CD4-positive, alpha-beta T cell treated with Interferon gamma for 1 hour (primary cell): ENCODE measurements at places on chromosomes 6 and 20.

GRCh38 chr6:125191916-125192609, 38.5 kb downstream of the TPD52L1 start:
- DNase-seq, result peak; percentile 33

GRCh38 chr20:38152621-38153221, 12.3 kb downstream of the TGM2 start:
- DNase-seq, result peak; percentile 49

- DNase-seq, result no peak
These were observed 45.7 kb upstream of the IRF4 start for GRCh38 chr6:345747-346385.

DNA sequence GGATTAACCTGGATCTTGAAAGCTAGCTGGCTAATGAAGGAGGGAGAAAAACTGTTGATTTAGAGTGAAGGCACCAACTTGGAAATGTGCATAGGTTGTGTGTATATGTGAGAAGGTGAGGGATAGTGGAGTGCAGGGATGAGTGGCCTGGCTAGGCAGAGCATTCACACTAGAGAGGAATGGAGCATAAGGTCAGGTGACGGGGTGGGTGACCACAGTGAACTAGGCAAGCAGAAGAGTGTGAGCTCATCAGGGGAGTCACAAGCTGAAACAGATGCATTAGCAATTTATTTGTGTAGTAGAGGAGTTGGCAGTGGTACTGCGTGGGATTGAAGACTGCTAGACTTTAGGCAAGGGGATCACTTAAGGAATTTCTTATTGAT, 10.5 kb downstream of the ANKRD66 start:
- DNase-seq, result no peak

GRCh38 chr20:45423700-45424099, 7.8 kb downstream of the PIGT start:
- DNase-seq, result no peak

DNA sequence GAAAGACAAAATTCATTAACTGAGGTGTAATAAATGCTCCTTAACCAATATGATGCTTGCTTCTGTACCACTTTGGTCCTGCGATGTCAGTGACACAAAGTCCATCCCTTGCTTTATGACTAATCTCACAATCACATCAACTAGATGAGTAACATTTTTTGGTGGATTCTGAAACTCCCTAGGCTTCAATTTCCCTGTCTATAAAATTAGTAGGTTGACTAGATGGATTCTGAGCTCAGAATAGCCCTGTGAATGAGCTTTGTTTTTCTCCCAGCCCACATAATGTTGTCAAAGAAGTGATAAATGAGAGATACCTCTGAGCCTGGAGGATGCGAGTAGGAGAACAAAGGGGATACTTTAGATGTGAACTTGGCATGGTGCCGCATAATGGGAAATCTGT, 9.1 kb downstream of the TXLNB start:
- no peak for DNase-seq

DNA sequence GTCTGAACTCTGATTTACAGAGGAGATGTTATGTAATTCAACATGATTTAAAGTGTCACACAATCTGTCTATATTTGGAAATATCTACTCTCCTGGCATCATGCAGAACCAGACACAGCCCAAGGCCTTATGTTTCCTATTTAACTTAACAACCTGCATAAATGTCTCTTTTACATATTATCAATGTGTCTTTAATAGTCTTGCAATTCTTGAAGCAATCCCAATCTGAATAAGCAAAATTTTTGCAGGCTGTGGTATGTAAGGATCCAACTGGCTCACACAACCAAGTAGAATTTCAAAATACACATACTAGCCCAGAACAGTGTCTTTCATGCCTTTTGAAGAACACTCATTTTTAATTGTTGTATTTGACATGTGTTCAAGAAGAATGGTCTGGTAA, 443.2 kb downstream of the MAFB start:
- no peak for DNase-seq

DNA sequence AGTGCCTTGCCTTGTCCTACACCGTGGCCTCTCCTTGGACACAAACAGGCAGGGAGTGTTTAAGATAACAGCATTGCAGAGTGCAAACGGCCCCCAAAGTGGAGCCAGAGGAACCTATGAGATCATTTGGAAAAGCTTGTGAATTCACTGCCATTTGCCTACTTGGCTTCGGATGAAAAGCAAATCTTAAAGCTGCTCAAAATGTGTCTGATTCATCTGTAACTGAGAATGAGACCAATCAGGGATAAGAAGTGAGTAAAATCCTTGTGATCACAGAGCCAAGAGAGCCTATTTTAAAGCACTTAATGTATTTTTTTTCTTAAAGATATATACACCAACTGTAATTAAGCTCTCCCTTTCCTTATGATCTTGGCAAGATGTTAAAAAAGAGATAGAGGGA, 65.7 kb upstream of the BACH2 start:
- no peak for DNase-seq

DNA sequence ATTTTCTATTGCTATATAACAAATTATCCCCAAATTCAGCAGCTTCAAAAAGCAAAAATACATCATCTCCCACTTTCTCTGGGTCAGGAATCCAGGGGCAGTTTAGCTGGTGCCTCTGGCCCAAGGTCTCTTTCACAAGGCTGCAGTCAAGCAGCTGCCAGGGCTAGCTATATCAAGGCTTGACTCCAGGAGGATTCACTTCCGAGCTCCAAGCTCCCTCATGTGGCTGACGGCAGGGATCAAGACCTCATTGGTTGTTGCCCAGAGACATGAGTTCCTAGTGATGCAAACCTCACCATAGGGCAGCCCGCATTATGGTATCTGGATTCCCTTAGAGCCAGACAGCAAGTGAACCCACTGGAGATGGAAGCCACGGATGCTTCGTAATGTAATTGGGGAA, 1.3 kb upstream of the VNN1 start:
- DNase-seq, result no peak

DNA sequence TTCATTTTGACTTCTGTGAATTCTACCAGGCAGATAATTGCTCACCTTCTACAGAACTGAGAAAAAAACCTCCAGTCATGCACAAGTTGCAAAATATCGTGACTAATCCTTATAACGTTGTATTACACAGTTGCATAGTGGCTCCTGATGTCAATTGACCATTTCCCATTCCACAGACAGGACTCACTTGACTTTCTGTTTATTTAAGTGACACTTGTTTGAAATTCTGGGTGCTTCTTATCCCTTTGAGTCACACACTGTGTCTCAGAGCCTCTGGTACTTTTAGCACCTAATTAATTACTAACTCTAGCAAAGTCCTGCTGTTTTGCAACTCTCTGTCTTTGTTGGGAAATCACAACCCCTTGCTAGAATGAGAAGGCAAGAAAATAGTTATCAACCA, 16.2 kb upstream of the RSPO3 start:
- no peak for DNase-seq

DNA sequence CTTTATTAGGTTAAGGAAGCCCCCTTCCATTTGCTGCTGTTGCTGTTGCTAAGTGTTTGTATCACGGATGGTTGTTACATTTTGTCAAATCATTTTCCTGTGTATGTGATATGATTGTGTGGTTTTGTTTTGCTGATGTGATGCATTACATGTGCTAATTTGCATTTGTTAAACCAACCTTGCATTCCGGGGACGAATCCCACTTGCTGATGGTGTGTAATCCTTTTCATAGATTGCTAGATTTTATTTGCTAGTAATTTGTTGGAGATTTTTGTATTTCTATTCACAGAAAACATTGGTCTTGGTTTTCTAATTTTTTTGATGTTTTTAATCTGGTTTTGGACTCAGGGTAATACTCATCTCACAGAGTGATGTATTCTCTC, 167.8 kb downstream of the WDR27 start:
- DNase-seq, result no peak

DNA sequence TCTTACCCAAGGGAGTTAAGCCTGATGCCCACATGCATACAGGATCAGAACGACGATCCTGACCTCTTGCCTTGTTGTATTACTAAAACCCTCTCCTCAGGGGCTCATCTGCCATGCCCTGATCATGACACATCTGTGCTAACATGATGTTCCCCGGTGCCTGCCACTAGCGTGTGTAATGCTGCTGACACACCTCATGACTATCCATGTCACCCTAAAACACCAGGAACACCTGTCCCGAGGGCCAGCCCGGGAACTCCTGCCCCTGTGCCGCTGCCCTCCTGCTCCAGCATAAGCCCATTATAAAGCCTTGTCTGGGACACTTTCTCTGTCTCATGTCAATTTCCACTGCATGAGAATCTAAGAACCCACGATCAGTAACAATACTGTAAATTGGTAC, 7.6 kb downstream of the SERPINB6 start:
- DNase-seq, result no peak

- peak; percentile 33 for DNase-seq
These were observed 72.3 kb upstream of the IFNGR1 start for GRCh38 chr6:137291441-137291840.

- no peak for DNase-seq
These were observed 894 bp downstream of the PYGB start for GRCh38 chr20:25248786-25249172.

GRCh38 chr6:167781066-167781767, 45.5 kb upstream of the AFDN start:
- DNase-seq, result no peak
